Left kidney (tissue), 8 donors: ENCODE measurements at places on chromosomes 12 and 14. TPM values are rescaled to one million over a fixed set of nuclear protein-coding genes. Genes with fewer than 3 reads are reported as not detected.

The TAS2R42 gene
- not detected for polyA plus RNA-seq

The HCAR1 gene
- polyA plus RNA-seq, result 3.0 TPM

The FNTB gene
- 35.0 TPM for polyA plus RNA-seq

The KLHDC1 gene
- 7.5 TPM for polyA plus RNA-seq

The FAM186B gene
- 3.1 TPM for polyA plus RNA-seq

The SLC10A1 gene
- 0.22 TPM for polyA plus RNA-seq

The CCDC196 gene
- polyA plus RNA-seq, result 0.38 TPM

The GPR84 gene
- 0.15 TPM for polyA plus RNA-seq

The SLC4A8 gene
- 6.2 TPM for polyA plus RNA-seq

The SLC6A12 gene
- polyA plus RNA-seq, result 16.7 TPM

The IFNG-AS1 gene
- 0.28 TPM for polyA plus RNA-seq

The BEGAIN gene
- polyA plus RNA-seq, result 2.2 TPM

GRCh38 chr12:22018860-22019259 is 27.2 kb upstream of the CMAS start:
- DNase-seq, result no peak

- no peak for DNase-seq
Measured at GRCh38 chr14:105067140-105067968, 2.1 kb upstream of the GPR132 start.

GRCh38 chr12:32507942-32508320 is 108.6 kb downstream of the FGD4 start:
- DNase-seq, result no peak

DNA sequence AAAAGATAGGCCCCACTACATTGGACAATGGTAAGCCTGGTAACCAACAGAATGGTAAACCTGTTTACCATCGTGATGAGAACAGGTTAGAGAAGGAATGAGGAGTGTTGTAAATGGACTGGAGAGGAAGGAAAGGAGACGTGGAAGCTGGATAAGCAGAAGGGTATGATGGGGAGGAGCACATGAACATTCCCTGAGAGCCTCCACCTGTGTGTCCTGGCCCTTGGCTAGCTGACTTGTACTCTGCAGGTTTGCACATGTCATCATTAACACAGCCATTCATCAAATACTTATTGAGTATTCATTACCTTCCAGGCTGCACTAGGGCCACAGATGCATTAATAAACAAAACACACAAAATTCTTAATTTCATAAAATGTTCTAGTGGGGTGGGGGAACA is 4.3 kb upstream of the IL26 start:
- DNase-seq, result no peak

- peak; percentile 73 for DNase-seq
Measured at GRCh38 chr12:3795492-3796133, 42.7 kb upstream of the CRACR2A start.

- no peak for DNase-seq
Measured at GRCh38 chr14:103284574-103285467, 49.2 kb upstream of the EIF5 start.

DNA sequence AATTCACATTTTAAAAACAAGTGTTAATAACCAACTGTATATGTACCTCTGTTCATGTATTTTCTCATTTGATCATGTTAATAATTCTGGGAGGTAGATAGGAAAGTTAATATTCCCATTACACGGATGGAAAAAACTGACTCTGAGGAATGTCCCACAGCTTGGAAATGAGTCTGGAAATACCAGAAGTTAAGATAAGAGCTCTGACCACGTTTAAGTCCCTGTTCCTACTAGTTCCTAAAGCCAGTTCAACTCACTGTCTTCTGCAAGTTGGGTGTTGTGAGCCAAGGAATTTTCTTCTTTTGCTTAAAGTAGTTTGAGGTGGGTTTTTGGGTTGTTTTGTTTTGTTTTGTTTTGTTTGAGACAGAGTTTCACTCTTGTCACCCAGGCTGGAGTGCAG is 104.5 kb downstream of the TMEM30B start:
- DNase-seq, result no peak

DNA sequence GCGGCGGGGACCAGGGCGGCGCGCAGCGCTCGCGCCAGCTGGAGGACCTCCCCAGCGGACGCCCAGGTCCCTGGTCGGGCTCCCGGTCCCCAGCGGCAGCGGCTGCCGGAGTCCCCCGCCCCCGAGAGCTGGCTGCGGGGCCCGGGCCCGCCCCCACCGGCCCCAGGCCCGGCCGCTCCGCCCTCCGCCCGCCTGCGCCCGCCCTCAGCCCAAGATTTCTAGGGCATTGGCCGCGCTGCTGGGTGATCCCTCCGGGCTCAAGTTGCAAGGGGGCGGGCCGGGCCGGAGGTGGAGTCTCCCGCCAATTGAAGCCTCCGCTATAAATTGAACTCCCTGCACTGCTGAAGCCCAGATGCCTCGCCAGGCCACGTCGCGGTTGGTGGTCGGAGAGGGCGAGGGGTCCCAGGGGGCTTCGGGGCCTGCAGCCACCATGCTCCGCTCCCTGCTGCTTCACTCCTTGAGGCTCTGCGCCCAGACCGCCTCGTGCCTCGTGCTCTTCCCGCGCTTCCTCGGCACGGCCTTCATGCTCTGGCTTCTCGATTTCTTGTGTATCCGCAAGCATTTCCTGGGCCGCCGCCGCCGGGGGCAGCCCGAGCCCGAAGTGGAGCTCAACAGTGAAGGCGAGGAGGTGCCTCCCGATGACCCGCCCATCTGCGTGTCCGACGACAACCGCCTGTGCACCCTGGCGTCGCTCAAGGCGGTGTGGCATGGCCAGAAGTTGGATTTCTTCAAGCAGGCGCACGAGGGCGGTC is at the start of gene DIO3:
TSS of gene DIO3 (plus strand) at position 351 of the 752 bp plus-strand sequence.
- DNase-seq, result no peak

GRCh38 chr12:76583301-76583700 is 23.7 kb upstream of the OSBPL8 start:
- no peak for DNase-seq

- no peak for DNase-seq
Measured at GRCh38 chr12:22287101-22287500, 47.4 kb downstream of the ST8SIA1 start.

GRCh38 chr14:71208702-71209357 is 301.6 kb downstream of the PCNX1 start:
- DNase-seq, result no peak

DNA sequence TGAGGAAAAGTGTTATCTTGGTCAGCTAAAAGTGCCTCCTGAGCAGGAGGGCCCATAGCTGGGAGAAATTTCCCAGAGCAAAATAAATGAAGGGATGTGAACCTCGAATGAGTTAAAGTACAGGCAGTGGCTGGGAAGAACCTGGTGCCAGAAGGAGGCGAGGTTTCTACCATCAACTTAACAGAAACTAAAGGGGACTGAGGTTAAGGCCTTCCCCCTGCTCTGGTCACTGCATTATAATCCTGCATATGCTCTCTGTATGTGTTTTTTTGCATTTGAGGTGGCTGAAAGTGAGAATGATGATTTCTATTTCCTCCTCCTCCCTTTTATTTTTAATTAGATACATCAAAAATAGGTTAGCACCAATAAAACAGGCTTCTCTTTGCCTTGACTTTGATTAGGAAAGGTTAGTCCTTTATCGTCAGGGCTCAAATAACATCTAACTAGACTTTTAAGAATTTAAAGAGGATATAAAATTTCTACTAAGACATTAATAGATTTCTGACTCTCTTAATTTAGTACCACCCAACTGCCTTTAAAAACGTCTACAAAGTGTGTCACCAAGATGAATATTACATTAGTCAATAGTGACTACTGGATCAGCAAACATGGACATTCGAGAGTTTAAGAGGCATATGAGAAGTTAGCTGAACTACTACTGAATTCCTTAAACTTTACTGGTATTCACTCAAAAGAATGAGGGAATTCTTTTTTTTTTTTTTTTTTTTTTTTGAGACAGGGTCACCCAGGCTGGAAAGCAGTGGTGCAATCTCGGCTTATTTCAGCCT is 49.2 kb downstream of the GALNT4 start:
- no peak for DNase-seq

GRCh38 chr12:40907115-40907527 is 214.9 kb downstream of the CNTN1 start:
- DNase-seq, result no peak

GRCh38 chr12:65977384-65977783 is 153.1 kb downstream of the HMGA2 start:
- DNase-seq, result no peak

- no peak for DNase-seq
Measured at GRCh38 chr14:74582910-74583581, 29.0 kb downstream of the LTBP2 start.

- no peak for DNase-seq
Measured at GRCh38 chr12:32486158-32486557, 86.8 kb downstream of the FGD4 start.

GRCh38 chr12:52306731-52307130 is 14.5 kb downstream of the KRT83 start:
- no peak for DNase-seq

DNA sequence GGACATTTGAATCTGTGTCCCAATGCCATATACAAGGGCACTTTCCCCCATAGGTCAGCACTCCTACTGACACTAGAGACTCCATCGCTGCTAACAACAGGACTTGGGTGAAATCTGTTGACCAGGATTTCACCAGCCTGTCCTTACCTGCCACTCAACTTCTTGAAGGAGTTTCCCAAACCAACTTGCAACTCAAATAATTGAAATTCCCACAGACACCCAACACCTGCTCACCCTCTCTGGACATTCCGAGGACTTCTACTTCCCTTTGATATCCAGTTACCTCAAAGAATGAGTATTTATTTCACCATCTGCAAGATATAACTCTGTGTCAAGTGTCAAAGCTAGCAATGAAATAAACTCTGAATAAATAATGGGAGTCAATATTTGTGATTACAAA is 44.6 kb downstream of the LLPH start:
- no peak for DNase-seq

DNA sequence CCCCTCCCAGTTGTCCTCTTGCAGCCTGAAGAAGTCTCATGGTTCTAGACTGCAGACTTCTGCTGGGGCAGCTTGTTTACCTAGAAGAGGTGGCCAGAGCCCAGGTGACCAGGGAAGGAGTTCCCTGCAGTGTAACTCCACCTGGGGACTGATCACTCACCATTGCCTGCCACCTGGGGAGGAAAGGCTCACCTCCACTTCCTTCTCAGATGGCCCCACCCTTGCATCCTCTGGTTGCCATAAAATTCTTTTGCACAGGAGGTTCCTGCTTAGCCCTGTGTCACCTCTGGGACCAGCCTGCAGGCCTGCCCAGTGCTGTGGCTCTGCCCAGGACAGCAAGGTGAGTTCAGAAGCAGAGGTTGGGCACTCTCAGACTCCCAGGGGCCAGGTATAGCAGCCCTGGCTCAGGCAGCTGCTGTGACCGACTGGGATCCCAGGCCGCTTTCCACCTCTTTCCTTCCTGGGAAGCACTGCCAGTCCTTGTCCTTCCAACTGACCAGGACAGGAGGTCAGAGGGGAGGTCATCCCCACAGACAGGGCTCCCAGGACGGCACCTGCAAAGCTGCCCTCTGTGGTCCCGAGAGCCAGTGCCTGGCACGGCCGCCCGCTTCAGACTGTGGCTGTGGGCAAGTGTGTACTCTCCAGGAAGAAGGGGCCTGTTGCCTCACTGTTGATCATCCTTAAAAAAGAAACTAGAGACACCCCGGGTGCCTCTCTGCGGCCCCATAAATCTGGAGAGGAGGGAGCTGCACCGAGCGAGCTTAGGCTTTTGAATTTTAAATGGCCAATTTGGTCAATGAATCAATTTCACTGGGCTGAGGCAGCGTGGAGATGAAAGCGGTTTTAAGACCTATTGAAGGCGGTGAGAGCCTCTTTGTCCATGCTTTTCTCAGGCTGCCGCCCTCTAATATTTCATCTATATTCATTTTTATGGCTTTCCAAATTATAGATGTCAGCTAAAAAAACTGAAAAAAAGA is 79.5 kb upstream of the C14orf180 start:
- no peak for DNase-seq

GRCh38 chr12:68403711-68404110 is 71.5 kb upstream of the MDM1 start:
- no peak for DNase-seq

DNA sequence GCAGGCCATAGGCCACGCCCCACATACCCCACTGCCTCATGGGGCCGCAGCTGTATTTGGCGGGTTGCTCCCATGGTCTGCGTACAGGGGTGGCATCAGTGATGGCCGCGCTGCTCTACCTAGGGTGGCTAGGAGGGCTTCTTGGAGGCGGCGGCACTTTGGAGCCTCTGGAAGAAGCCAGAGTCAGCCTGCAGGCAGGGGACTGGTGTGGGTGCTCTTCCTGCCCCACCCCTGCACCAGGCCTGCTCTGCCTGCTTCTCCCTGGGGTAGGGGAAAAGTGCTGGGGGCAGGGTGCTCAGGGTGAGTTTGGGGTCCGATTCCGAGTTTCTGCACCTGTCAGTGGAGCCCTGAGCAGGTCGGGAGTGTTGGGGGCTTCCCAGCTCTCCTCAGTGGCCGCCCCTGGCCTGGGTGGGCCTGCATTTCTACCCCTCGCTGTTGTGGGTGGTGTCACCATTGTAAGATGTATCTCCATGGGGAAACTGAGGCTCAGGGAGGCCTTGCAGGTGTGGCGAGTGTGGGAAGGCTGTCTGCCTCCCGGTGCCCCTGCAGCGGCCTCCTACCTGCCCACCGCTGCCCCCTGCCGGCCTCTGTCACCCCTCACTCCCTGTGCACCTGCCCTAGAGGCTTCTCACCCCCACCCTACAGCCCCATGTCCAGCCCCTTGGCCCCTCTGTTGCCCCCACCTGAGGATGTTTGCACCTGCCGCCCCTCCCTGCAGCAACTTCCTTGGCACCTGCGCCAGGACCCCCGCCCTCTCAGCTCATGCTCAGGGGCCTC is 5.5 kb downstream of the CEP170B start:
- DNase-seq, result no peak

DNA sequence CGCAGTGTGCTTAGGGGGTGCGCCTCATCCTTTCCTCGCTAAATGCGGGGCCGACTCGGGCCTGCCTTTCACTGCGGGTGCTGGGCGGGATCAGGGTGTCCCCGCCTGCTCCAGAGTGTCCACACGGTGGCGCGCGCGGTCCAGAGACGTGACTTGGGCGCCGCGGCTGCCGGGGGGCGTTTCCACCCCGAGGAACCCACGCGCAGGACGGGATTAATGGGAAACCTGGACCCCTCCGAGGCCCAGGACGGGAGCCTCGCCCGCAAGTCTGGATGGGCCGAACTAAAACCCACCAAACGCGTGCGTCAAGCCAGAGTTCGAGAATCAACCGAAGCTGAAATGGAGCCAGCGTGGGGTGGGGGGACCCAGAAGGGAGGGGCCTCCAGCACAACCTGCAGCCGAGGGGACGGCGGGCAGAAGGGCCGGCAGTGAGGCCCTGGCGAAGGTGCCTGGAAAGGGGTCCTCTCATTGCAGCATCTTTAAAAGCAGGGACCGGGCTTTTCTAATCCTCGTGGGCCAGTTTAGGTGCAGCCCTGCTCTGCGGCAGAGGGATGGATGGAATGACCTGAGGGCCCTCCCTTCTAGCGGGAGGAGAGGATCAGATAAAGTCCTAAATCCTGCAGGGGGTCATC is 93.3 kb downstream of the NINJ2 start:
- peak; percentile 80 for DNase-seq

DNA sequence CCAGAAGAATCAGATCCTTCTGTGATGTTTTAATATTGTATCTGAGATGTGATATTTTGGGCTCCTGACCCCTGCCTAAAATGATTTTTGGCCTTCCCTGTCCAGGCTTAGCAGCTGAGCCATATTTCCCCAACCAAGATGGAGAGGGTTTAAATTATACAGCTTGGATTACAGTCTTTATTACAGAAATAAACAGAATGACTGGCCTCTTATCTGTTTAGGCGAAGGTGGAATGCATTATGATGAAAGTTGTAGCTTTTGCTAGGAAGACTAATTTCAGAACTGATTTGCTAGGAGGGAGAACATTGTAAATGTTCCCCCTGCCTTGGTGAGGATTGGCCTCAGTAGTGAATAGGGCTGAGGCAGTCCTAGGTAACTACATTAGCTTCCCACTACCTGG is 23.3 kb downstream of the BMAL2 start:
- no peak for DNase-seq
